Naive thymus-derived CD4-positive, alpha-beta T cell (primary cell): ENCODE measurements at places on chromosomes 12 and 14. TPM values are rescaled to one million over a fixed set of nuclear protein-coding genes. Genes with fewer than 3 reads are reported as not detected.

Gene TSHR
- 1.6 and 2.2 TPM in 2 replicates for total RNA-seq

GRCh38 chr12:27212861-27213260 is 31.2 kb upstream of the STK38L start:
- DNase-seq = no peak
- no peaks in the 10 kb centered on the region for H3K27me3 ChIP-seq
- no peaks in the 10 kb centered on the region for H3K36me3 ChIP-seq
- no peak overlapping the region for H3K4me3 ChIP-seq
- no peak overlapping the region for H3K27ac ChIP-seq

- no peaks in the 10 kb centered on the region for H3K27me3 ChIP-seq
- no peak overlapping the region for H3K4me3 ChIP-seq
- no peaks in the 10 kb centered on the region for H3K4me1 ChIP-seq
- peaks cover 92% of the 10 kb centered on the region for H3K36me3 ChIP-seq
These were observed 9.2 kb downstream of the STAT2 start for GRCh38 chr12:56350662-56351061.

- no peaks in the 10 kb centered on the region for H3K27me3 ChIP-seq
- no peak overlapping the region for H3K4me3 ChIP-seq
- no peak overlapping the region for H3K27ac ChIP-seq
- H3K4me1 ChIP-seq = no peaks in the 10 kb centered on the region
- no peak for DNase-seq
- H3K36me3 ChIP-seq = no peaks in the 10 kb centered on the region
These were observed 111.9 kb downstream of the NTS start for GRCh38 chr12:85985996-85986395.

GRCh38 chr12:3863756-3864155 is 9.4 kb downstream of the PARP11 start:
- H3K36me3 ChIP-seq = no peaks in the 10 kb centered on the region

Gene GON7
- total RNA-seq = 5.0 TPM

- H3K4me1 ChIP-seq = no peaks in the 10 kb centered on the region
- DNase-seq = no peak
- peaks cover 26% of the 10 kb centered on the region for H3K36me3 ChIP-seq
- no peak overlapping the region for H3K4me3 ChIP-seq
- H3K27me3 ChIP-seq = no peaks in the 10 kb centered on the region
These were observed 54.6 kb downstream of the MAP4K5 start for GRCh38 chr14:50477760-50478159.

- H3K4me1 ChIP-seq = no peaks in the 10 kb centered on the region
- peak overlapping the region; percentile 81 for H3K4me3 ChIP-seq
- H3K36me3 ChIP-seq = no peaks in the 10 kb centered on the region
- DNase-seq = no peak
- no peaks in the 10 kb centered on the region for H3K27me3 ChIP-seq
- peak overlapping the region; percentile 73 for H3K27ac ChIP-seq
These were observed 498 bp downstream of the RACGAP1 start for GRCh38 chr12:50024805-50025186.

DNA sequence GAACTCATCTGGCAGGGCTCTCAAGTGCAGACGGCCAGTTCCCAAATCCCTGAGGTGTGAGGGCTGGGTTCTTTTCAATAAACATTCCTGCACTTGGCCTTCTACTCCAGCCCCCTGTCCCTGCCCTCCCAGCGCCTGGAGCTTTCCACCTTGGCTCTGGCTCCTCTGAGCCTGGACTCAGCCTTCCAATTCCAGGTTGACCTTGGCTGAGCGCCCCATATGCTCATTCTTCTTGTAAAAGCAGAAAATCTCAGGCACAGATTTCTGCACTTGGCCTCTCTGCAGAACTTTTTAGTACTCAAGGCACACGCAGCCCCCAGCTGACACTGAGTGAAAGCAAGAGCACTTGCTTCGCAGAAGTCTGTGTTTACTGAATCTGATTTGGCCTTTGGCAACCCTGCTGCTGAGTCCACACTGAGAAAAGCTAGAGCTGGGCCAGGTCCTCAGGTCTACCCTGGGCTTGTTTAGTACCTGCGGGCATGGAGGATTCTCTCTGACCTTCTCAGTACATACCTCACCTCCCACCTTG is 222.7 kb downstream of the MSRB3 start:
- H3K27ac ChIP-seq = no peak overlapping the region
- DNase-seq = no peak
- no peak overlapping the region for H3K4me3 ChIP-seq

GRCh38 chr14:37585101-37585511 is 9.9 kb downstream of the FOXA1 start:
- peaks cover 7% of the 10 kb centered on the region for H3K27me3 ChIP-seq
- H3K4me3 ChIP-seq = no peak overlapping the region
- no peak overlapping the region for H3K27ac ChIP-seq
- no peak for DNase-seq

Gene CDC42BPB
- total RNA-seq = 0.59 and 0.87 TPM in 2 replicates

DNA sequence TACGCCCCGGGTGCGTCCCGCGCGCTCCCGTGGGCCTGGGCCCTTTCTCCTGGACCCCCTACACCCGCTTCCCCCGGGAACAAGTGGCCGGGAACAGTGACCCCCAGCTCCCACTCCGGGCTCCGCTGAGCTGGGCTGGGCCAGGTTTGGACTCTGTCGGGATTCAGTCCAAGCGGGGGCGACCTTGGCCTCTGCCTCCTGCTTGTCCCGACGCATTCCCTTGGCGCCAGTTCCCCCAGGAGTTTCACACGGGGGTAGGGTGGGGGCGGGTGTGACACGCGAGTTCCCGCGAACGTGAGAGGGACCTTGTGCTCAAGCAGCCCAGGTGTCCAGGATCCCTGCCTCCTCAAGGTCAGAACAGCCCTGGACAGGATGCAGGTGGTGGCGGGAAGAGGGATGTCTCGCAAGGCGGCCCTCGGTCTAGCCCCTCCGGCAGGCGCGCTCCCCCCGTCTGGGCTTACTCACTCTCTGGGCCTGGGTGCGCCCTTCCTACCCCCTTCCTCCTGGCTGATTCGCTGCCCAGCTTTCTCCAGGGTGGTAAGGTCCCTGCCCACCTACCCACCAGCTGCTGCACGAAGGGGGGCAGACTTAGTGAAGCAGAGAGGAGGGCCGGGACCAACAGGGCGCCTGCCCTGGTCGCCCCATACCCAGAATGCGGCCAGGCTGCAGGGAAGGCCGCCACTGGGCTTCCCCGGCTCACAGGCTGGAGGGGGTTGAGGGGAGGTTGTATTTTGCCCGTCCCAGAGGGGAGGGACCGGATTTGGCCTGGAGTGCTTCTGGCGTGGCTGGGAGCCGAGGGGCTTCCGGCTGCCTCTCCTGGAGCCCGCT is 862 bp downstream of the CRIP2 start:
- H3K36me3 ChIP-seq = no peaks in the 10 kb centered on the region
- H3K27ac ChIP-seq = no peak overlapping the region
- peaks cover 13% of the 10 kb centered on the region for H3K4me1 ChIP-seq
- H3K4me3 ChIP-seq = no peak overlapping the region

Gene FMNL3
- total RNA-seq = 39.7 TPM

DNA sequence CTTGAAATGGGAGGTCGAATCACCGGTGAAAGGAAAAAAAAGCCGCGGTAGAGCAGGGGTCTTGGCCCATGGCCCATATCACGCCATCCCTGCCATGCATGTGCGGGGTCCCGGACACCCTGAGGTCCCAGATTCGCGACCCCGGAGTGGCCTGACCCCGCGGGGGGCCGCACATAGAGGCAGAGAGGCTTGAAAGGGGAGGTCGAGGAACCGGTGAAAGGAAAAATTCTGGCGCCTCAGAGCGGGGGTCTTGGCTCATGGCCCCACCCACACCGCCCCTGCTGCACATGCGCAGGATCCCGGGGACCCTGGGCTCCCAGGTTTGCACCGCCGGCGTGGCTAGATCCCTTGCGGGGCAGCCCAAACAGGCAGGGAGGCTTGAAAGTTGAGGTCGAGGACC is 319.8 kb downstream of the ALG10 start:
- no peaks in the 10 kb centered on the region for H3K4me1 ChIP-seq
- H3K27ac ChIP-seq = no peak overlapping the region
- no peaks in the 10 kb centered on the region for H3K27me3 ChIP-seq

- H3K4me3 ChIP-seq = no peak overlapping the region
- no peak for DNase-seq
- no peak overlapping the region for H3K27ac ChIP-seq
These were observed 3.7 kb downstream of the TMTC3 start for GRCh38 chr12:88145567-88146505.

- no peaks in the 10 kb centered on the region for H3K36me3 ChIP-seq
- H3K4me3 ChIP-seq = no peak overlapping the region
- no peak overlapping the region for H3K27ac ChIP-seq
- DNase-seq = no peak
These were observed 576.7 kb downstream of the SLC16A7 start for GRCh38 chr12:60172266-60173211.

GRCh38 chr12:95972832-95973456 is 23.2 kb downstream of the HAL start:
- H3K4me1 ChIP-seq = no peaks in the 10 kb centered on the region
- no peaks in the 10 kb centered on the region for H3K36me3 ChIP-seq
- DNase-seq = no peak
- H3K4me3 ChIP-seq = no peak overlapping the region

Gene EFS
- not detected for total RNA-seq

- H3K27ac ChIP-seq = no peak overlapping the region
- H3K4me3 ChIP-seq = no peak overlapping the region
- H3K36me3 ChIP-seq = no peaks in the 10 kb centered on the region
These were observed 32.2 kb upstream of the SLC38A2 start for GRCh38 chr12:46404733-46405132.

GRCh38 chr12:617304-617915 is 45.8 kb downstream of the NINJ2 start:
- H3K27me3 ChIP-seq = no peaks in the 10 kb centered on the region
- no peaks in the 10 kb centered on the region for H3K36me3 ChIP-seq
- no peak overlapping the region for H3K27ac ChIP-seq
- H3K4me3 ChIP-seq = no peak overlapping the region

Gene POTEM
- total RNA-seq = not detected

DNA sequence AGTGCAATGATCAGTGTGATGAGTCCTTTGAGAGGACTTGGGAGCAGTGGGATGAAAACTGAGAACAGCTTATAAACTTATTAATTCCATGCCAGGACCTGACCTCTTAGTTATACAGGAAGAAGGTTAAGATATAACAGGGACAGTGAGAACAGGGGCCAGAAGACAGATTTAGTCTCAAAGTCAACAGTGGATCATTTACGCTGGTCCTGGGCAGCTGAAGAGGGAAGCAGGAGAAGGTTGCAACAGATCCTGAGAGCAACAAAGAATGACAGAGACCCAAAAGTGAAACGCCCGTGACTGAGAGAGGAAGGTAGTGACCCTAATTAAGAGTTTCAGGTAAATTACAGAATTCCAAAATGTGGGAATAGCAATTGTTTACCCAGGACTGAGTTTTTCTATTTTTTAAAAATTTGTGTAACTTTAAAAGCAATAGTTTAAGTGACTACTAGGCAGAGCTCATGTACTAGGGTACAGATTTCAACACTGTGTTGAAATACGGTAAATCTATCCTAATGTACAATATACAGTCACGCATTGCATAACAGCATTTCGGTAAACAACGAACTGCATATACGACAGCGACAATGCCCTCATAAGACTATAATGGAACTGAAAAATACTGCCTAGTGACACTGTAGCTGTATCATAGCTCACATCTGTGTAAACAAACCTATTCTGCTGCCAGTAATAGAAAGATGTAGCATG is 77.7 kb upstream of the GNPNAT1 start:
- no peaks in the 10 kb centered on the region for H3K27me3 ChIP-seq
- no peaks in the 10 kb centered on the region for H3K4me1 ChIP-seq
- H3K4me3 ChIP-seq = no peak overlapping the region
- H3K36me3 ChIP-seq = no peaks in the 10 kb centered on the region

GRCh38 chr12:89117448-89118034 is 234.8 kb downstream of the DUSP6 start:
- H3K4me3 ChIP-seq = no peak overlapping the region
- H3K27me3 ChIP-seq = no peaks in the 10 kb centered on the region
- no peak for DNase-seq
- no peaks in the 10 kb centered on the region for H3K36me3 ChIP-seq
- H3K27ac ChIP-seq = no peak overlapping the region
- H3K4me1 ChIP-seq = no peaks in the 10 kb centered on the region

Gene SERPINA3
- not detected for total RNA-seq

DNA sequence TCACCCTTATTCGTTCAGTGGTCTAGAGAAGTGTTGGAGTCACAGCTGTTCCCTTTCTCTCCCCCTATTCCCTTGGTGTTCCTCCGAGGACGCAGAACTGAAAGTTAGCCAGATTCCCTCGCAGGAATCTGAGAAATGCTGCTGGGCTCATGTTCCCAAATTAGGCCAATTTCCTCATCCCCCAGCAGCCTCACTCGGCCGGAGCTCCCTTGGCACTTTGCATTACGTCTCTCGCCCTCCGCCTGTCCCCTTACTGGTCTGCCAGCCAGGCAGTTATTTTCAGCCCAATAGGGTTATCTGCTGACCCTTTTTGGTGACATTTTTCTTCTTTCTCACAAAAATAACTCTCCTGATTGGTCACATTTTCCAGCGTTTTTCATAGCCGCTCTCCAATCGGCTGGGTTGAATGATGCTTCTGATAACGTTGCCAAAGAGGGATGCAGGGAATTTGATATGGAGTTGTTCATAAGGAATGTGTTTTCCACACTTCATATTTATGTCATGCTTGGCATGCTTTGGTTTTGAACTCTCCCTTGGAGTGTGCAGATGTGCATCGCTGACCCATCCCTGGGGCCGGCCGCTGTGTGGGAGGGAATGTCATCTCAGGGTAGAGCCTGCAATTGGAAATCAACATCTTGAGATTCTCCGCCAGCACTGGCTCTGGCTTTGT is 9.9 kb downstream of the IFT43 start:
- no peak overlapping the region for H3K27ac ChIP-seq
- H3K4me3 ChIP-seq = no peak overlapping the region
- no peaks in the 10 kb centered on the region for H3K36me3 ChIP-seq
- H3K27me3 ChIP-seq = no peaks in the 10 kb centered on the region
- no peaks in the 10 kb centered on the region for H3K4me1 ChIP-seq

GRCh38 chr12:67909681-67910080 is 79.6 kb upstream of the IFNG-AS1 start:
- H3K27me3 ChIP-seq = no peaks in the 10 kb centered on the region
- no peak for DNase-seq
- H3K4me1 ChIP-seq = no peaks in the 10 kb centered on the region
- H3K4me3 ChIP-seq = no peak overlapping the region

Gene GPR84
- total RNA-seq = 1.2 and 2.0 TPM in 2 replicates

DNA sequence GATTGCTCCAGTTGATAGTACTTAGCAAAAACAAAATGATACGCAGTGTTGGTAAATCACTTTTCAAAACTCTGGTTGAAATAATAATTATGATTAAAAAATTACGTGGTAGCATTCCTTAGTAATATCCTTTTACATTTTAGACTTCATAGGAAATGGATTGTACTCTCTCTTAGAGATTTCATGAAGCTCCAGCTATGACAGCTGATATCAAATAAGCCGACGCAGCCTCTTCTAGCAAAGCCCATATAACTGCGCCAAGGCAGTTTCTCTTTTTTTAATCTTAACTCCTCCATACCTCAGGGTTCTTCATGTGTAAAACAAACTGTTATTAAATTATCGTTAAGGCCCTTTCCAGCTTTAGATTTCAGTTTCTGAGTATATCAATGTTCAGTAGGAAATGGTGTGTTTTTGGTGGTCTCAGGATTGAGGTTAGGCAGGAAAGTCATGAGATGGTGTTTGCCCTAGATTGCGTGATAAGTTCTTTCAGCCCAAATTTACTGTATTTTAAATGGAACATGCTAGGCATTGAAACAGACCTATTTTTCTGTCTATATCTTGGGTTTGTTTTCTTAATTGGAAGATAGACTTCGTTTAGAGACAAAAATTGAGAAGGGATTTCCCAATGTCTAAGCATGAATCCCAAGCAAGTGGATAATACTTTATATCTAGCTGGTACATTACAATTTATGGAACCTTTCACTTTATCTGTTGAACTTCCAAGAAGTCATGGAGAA is 902 bp upstream of the CFL2 start:
- no peak for DNase-seq
- no peaks in the 10 kb centered on the region for H3K36me3 ChIP-seq
- peak overlapping the region; percentile 62 for H3K4me3 ChIP-seq
- H3K27me3 ChIP-seq = no peaks in the 10 kb centered on the region

Gene FOXG1
- not detected for total RNA-seq
